ENCODE measurements at places on chromosomes 11 and 22.

DNA sequence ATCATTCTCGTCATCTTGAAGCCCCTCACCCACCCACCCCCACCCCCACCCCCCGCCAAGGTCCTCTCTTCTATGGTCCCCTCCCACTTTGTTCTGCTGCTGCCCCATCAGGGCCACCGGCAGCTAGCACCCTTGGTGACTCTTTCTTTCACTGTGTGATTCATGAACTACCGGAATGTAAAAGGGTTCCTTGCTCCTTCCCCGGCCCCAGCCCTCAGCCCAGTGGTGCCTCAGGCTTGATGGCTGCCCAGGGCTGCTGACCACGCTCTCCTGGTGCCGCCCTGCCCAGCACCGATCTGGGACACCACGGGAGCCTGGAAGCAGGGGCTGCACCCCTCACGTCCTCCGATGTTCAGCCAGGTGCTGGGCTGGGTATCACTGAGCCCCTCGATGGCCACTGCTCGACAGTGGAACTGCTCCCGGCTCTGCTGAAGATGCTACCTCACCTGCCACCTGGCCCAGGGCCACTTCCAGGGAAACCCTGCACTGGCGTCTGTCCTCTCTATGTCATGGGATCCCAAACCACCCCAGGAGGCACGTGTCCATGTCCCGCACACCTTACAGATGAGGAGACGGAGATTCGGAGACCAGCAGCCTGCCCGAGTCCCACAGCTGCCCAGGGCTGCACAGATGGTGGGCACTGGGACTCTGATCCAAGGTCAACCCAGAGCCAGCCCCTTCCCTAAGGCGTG, 39.7 kb downstream of the IGLL5 start:
- no peak for DNase-seq

GRCh38 chr22:49353235-49353634, 474.4 kb downstream of the BRD1 start:
- no peak for DNase-seq

- DNase-seq = no peak
Measured at GRCh38 chr22:44459041-44459440, 39.0 kb downstream of the RTL6 start.

DNA sequence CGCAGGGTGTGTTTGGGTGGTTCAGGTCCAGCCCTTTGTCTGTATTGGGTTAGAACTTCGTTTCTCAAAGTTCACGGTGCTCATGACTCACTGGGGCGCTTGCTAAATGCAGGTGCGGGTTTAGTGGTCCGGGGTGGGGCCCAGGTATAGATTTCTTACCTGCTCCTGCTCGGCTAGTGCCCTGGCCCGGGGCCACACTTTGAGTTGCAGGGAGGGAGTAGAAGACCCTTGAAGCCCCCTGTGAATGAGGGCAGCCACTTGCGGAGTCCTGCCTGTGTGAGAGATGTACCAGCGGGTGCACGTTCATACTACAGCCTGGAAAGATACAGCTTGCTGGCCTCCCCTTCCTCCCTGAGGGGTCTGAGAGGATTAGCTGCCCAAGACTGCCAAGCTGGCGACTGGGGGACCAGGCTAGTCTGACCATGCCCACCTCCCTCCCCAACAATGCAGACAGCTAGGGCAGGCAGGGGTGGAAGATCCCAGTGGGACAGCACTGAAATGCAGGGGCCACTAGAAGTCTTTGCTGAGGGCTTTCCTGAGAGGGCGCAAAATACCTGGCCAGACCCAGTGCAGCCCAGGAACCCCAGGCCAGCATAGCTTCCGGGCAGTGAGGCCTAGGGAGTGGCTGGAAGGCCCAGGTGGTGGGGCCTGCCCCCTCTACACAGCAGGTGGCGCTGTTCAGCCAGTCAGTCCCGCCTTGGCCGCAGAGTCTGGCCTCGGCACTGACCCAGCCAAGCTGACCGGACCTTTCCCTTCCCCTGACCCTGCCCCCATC, 5.1 kb upstream of the MYRF start:
- no peak for DNase-seq

GRCh38 chr22:43969021-43969878, 14.0 kb downstream of the SAMM50 start:
- DNase-seq = no peak

DNA sequence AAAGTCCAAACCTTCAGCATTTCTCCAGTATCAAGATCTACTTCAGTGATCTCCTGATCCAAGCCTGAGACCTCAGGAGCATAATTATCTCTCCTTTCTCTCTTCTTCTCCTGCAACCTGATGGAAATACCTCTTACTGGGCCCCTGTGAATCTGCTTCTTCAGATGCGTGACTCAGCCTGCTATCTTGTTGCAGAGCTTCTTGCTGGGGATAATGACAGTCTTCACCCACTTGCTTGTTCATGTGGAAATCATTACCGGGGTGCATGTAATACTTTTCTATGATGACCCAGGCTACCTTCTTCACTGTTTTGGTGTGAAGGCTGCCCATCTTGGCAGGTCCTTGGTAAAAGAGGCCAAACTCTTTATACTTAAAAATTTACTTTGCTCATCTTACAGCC, 140.0 kb upstream of the POU2AF2 start:
- DNase-seq = no peak

DNA sequence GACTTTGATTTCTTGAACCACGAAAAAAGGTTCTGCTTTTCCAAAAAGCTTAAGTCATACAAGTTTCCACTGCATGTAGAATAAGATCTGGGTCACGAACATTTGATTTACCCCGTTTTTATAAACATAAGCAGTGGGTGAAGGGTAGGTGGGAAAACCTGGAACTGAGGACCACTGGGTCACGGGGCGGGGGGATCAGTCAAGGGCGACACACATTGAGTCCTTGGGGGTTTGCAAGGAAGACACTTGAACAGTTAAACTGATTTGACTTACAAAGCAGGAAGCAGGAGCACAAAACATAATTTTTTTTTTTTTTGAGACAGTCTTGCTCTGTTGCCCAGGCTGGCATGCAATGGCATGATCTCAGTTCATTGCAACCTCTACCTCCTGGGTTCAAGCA, 10.9 kb downstream of the FADS3 start:
- no peak for DNase-seq

DNA sequence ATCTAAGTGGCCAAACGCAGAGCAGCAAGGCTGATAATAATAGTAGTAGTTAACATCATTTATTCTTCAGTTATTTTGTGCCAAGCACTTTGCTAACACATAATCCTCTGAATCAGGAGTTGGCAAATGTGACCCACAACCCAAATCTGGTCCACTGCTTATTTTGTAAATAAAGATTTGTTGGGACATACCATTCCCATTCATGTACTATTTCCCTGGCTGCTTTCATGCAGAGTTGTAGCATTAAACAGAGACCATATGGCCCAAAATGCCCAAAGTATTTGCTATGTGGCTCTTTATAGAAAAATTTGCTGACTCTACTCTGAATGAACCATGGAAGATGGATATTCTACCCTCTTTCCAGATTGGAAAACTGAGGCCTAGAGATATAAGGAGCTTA, 50.3 kb downstream of the COMMD9 start:
- DNase-seq = no peak

GRCh38 chr22:47848184-47848920, 1085.9 kb downstream of the TBC1D22A start:
- DNase-seq = no peak

DNA sequence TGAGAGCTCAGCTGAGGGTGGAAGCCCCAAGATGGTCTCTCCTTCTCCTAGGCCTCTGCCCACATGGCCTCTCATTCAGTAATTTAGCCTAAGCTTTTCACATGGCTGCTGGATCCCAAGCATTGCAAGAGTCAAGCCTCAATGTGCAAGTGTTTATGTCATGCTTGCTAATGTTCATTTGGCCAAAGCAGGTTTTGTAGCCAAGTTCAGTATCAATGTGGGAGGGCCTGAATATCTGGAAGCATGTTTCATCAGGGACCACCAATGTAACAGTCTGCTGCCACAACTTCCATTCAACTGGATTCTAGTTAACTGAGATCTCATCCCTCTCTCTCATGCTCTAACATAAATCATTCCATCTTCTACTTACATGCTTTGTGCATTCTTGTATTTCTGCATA, 8.5 kb upstream of the SYTL2 start:
- DNase-seq = no peak

- no peak for DNase-seq
Measured at GRCh38 chr11:123483058-123483457, 53.0 kb downstream of the GRAMD1B start.

- DNase-seq = no peak
Measured at GRCh38 chr11:77259641-77260040, 41.8 kb downstream of the GDPD4 start.

GRCh38 chr11:64863391-64864060, 14.9 kb downstream of the EHD1 start:
- no peak for DNase-seq

- no peak for DNase-seq
Measured at GRCh38 chr11:4551346-4551979, 6.5 kb downstream of the OR52M1 start.

DNA sequence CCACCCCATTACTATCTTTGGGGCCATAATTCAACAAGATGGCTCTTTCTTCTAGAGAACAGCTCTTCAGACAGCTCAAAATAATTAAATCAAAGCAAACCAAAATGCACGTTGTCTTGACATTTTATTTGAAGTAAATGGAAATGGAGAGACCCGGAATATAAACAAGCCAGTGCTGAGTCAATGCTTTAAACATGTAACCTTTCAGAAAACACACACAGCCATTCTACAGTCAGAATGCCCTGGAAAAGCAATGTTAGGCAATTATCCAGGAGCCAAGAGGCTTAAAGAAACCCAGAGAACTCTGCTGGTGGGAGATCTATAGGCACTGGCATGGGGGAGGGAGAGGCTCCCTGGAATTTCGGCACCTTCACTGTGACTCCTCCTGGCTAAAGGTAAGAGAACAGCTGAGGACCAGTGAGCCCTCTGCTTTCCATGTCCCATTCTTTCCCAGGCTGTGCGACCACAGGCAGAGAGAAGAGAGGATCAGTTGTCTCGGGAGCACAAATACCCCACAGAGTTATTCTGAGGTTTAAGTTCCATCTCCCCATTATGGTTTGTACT, 254.0 kb upstream of the CCDC90B start:
- DNase-seq = no peak

- no peak for DNase-seq
Measured at GRCh38 chr22:22802339-22802970, 85.2 kb upstream of the IGLL5 start.

- no peak for DNase-seq
Measured at GRCh38 chr11:115760461-115761320, 256.5 kb upstream of the CADM1 start.
